ENCODE measurements at places on chromosomes 3 and 15.

GRCh38 chr3:173411375-173411973 lies 13.9 kb downstream of the NLGN1 start:
- no peak for DNase-seq

DNA sequence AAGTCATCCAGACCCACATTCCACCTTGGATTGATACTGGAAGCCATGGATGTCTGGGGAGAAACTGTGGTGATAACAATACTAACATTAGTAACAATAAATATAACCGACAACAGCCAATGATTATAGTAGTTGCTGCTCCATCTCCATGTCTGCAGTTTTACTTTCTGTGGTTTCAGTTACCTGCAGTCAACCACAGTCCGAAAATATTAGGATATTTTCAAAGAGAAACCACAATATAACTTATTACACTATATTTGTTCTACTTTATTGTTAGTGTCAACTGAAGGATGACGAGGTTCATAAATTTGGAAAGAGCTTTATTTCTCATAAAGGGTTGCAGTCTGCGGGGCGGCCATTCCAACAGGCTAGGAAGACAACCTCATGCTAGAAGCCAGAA lies 2.6 kb upstream of the NSMCE3 start:
- DNase-seq = no peak

DNA sequence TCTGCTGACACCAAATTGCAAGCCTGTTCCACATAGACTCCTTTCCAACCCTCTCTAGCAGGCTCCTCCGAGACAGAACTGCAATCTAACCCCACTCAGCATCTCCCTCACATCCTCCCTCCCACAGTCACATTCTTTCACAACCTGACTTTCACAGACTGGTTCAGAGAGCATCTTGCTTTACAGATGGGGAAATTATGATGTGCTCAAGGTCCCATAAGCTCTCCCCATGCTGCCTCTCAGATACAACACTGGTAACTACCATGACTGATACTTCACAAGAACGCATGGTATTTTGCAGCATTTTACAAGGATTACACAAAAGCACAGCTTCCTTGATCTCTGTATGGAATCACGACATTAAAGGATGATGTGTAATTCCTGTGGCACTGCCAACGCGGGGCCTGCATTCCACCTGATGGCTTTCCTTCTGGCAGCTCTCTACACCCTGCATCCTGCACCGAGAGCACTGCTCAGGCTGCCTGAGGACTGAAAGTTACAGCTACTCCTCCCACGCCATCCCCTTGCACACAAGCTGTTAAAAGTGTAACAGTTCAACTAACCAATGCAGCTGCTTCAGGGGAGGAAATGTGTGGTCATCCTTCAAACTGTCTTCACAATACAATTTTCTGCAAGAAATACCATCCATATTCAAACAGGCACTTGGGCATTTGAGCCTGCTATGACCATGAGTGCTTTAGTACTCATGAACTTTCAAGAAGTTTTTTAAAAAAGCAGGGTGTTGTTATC lies 27.6 kb downstream of the TBC1D2B start:
- no peak for DNase-seq

GRCh38 chr3:174783502-174783901 lies 75.6 kb upstream of the NAALADL2 start:
- DNase-seq = no peak

DNA sequence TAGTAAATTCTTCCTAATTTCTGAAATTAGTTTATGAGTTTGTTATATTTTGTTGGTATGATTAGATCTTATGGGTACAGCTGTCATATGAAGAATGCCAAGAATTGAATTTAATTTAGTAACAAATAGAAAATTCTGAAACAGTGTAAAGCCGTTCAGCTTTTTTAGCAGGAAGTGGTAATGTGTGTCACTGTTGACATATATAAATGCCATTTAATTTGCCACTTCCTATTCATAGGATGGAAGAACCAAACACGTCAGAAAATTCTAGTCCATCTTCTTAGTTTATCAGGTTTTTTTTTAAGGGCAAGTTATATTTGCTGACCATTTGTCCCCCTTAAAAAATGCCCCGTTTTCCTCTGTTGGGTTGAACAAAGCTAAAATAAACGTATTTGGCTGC lies 43.0 kb downstream of the RAB8B start:
- DNase-seq = no peak

- DNase-seq = no peak
These were observed 90.6 kb upstream of the UBE2E2 start for GRCh38 chr3:23112491-23112890.

DNA sequence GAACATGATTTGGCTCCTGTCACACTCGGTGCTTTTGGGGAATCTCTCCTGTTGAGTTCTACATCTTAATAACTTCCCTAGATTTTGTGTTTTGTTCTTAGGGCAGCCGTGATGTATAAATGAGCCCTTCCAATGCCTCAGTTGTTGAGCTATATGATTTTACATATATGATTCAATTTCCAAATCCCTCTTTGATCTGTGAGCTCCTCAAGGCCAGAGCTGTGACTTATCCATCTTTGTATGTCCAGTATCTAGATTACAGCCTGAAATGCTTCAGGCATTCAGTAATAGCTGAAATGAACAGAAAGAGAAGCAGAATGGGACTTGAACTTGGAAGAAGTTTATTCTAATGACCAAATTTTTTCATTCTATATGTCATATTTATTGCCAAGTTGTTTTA lies 26.6 kb downstream of the CGGBP1 start:
- no peak for DNase-seq

DNA sequence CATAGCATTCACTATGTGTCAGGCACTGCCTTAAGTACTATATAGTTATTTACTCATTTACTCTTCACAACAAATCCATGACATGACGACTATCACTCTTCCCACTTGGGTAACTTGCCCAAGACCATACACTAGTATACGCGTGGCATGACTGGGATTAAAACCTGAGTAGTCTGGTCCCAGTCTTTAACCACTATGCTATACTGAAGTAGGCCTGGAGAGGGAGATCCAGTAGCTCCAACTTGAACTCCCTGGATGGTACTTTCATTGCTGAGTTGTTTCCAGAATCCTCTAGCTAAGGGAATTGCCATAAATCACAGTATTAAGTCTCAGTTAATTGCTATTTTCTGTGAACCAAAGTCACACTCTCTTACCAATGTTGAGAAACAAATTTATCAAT lies 116.2 kb upstream of the LSAMP start:
- no peak for DNase-seq

- no peak for DNase-seq
These were observed 214.9 kb downstream of the TCF12 start for GRCh38 chr15:57133127-57133968.

DNA sequence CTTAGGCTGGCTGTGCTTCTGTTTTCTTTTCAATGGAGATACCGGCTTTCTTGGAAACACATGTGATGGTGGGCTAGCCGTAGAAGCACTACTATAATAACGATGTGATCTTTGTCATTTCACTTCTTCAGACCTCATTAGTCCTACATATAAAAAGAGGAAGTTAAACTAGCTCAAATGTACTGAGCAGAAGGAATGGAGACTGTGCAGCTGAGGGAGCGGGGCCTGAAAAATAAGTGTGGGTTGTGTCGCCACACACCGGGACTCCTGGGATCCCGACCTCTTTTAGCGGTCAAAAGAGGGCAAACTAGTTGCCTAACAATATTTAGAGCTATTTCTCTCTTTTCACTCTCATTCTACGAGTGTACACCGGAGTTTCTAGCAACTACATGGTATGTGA lies 1.0 kb upstream of the RNF7 start:
- DNase-seq = no peak

GRCh38 chr15:55484917-55485672 lies 22.9 kb downstream of the DNAAF4 start:
- no peak for DNase-seq

DNA sequence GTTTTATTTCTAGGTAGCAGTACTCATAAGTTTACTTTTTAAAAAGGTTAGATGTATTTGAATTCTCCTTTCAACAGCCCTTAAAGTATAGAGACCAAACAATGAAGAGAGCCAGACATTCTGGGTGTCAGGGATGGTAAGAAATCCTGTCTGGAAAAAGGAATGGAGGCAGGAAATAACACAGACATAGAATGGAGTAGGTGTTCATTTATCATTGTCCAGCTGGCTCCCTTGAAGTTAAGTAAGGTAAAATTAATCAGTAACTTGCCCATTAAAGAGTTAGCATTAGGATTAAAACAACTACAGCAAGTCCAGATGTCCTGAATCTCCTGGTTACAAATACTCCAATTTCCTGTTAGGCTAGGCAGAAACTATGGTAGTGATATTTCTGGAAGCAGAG lies 13.5 kb upstream of the SUCNR1 start:
- DNase-seq = no peak

- peak; percentile 52 for DNase-seq
These were observed 17.4 kb upstream of the CLK3 start for GRCh38 chr15:74598126-74598842.

DNA sequence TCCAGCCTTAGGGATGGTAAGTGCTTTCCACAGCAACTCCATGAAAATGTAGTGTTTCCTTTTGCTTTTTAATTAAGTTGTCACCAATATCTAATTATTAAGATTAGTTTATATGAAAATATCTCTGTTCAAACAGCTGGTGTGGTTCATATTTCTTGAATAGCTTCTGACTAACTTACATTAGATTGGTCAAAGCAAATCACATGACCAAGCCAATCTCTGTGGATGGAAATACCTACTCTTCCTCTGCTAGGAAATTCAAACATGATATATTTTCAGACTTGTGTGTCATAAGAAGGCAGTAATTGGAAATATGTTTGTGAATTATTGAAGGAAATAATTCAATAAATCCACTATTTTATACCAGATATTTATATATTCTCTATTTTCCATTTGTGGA lies 54.6 kb upstream of the CADM2 start:
- DNase-seq = no peak
